ENCODE measurements at places on chromosomes 4 and X.

- no peak for DNase-seq
These were observed 60.4 kb downstream of the CLCN4 start for GRCh38 chrX:10217198-10217597.

DNA sequence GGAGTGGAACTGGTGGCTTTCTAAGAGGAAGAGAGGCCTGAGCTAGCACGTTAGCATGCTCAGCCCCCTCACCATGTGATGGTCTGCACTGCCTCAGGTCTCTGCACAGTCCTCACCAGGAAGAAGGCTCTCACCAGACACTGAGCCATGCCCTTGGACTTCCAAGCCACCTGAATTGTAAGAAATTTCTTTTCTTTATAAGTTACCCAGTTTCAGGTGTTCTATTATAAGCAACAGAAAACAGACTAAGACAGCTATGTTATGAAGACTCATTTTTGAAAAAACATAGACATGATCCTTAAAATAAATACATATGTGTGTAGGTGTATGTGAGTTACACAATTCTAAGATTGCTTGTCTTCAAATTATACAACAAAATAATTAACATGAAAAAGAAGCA lies 74.7 kb downstream of the CEP44 start:
- DNase-seq = no peak

DNA sequence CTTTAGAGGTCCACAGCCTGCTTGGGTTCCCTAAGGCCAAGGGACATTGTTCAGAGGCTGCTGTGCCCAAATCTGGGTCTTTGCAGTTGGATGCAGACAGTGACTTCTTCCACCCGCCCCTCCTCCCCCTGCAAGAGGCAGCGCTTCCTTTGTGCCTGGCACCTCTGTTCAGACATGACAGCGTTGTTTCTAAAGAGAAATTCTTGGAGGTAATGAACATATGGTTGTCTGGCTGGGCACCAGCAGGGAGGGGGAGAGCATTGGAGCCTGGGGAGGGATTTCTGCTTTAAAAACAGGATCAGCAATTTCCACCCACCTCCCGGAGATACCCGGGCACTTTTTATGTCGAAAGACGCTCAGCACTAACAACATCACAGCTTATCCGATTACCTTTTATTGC lies 51.5 kb downstream of the PSAPL1 start:
- DNase-seq = peak; percentile 58

- no peak for DNase-seq
These were observed 94.9 kb downstream of the HDAC8 start for GRCh38 chrX:72477781-72478181.

DNA sequence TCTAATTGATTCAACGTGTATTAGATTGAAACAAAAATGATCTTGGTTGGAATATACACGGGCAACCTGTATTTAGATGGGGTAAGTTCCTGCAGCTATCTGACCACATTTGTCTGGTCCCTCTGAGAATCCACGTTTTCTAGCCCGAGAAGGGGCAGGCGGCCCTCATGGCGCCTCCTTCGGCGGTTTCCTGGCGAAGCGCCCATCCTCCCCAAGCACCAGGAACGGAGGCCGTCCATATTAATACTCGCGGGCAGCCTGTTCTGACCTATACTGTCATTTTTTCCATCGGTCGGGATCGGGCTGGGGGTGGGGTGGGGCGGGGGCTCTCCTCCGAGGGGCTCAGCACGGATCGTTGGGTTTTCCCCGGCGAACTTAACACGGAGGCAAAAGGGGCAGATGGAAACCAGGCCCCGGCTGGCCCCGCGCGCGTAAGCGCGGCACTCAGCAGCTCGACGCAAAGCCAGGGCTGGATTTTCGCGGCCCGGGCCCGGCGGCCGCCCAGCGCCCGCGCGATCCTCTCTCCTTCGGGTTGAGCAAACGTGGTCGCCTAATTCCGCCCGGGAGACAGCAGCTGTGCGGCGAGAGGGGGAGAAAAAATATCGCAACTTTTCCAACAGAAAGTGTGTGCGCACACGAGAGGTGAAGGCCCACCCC lies 77.2 kb upstream of the BCOR start:
- DNase-seq = no peak

DNA sequence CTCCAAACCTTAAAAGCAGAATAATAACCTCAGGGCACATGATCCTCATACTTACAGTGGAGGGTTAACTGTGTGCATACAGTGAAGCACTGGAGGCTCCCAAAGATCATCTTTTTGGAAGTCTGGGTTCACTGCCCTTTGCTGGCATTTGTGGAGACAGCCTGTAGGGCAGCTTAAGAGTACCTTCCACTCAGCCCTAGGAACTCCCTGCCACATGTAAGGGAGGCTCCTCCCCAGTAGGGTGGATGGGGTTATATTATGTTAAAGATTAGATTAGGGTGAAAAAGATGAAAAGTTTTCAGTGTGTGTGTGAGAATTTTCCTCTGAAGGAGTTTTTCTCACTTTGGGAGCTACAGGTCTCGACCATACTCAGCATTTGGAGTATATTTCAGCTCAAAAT lies 388.4 kb downstream of the RAB28 start:
- DNase-seq = no peak

GRCh38 chrX:13717700-13718472 lies 16.5 kb downstream of the TRAPPC2 start:
- DNase-seq = no peak

GRCh38 chr4:6042293-6043063 lies 24.2 kb upstream of the C4orf50 start:
- DNase-seq = no peak

GRCh38 chr4:1244081-1244977 lies 4.6 kb downstream of the CTBP1 start:
- DNase-seq = peak; percentile 28

- no peak for DNase-seq
These were observed 10.9 kb upstream of the GRPR start for GRCh38 chrX:16112428-16112827.

DNA sequence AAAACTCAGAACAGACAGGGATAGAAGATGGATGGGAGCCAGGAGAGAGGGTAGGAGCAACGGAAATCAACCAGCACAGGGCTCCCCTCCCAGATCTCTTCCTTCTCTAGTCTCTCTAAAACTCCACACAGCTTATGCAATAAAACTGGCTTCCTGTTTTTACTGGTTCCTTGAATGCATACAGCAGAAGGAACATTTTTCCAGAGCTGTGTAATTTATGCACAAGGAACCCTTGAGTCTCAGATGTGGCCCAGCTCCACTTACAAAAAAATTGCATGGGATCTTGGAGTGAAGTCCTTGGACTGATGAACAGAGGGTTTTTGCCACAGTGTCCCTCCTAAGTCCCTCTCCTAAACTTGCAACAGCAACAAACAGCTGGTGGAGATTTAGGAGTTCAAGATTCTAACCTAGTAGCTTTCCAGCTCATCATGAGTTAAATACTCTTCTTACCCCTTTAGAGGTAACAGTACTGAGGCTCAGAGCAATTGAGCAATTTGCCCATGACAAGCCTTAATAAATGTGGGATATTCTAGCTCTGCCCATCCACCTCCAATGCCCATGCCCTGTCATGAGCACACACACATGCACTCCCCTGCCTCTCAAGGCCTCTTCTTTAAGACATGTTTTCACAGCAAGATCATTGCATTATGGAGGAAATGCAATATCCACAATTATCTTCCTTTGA lies 18.4 kb upstream of the CC2D2A start:
- no peak for DNase-seq

DNA sequence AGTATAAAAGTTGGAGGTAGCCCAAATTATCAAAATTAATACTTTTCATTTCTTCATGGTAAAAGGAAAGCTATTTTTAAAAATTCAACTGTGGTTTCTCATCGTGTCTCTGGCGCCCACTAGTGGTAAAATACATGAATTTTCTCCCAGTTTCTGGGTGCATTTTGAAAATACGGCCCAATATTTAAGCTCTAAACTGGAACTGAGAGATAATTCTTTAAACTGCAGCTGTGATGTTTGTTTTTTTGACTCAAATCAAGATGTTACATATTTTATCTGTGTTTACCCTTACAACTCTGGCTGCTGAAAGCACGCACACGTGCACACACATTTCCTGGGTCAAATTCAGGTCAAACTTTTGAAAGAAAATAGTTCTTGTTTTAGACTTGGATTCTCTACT lies 123.9 kb upstream of the ACSL4 start:
- peak; percentile 25 for DNase-seq

GRCh38 chr4:118927974-118928373 lies 39.3 kb downstream of the SYNPO2 start:
- DNase-seq = no peak

Data from D341Med (cell line).